ENCODE measurements at places on chromosomes 16 and 17.
A peak's percentile ranks its signal among the peaks of the same experiment; 100 is the strongest.

- peak; percentile 77 for DNase-seq
Observed at GRCh38 chr17:76547183-76547641, 7.4 kb downstream of the PRCD start.

GRCh38 chr17:14760212-14760611, 459.3 kb downstream of the HS3ST3B1 start:
- no peak for DNase-seq

- no peak for DNase-seq
Observed at GRCh38 chr17:56815711-56816110, 18.0 kb downstream of the C17orf67 start.

- DNase-seq, result no peak
Observed at GRCh38 chr16:81848306-81848853, 69.3 kb downstream of the PLCG2 start.

GRCh38 chr17:74447628-74448159, 15.8 kb downstream of the GPRC5C start:
- no peak for DNase-seq

- DNase-seq, result peak; percentile 79
Observed at GRCh38 chr17:65627891-65628643, 66.6 kb upstream of the AXIN2 start.

DNA sequence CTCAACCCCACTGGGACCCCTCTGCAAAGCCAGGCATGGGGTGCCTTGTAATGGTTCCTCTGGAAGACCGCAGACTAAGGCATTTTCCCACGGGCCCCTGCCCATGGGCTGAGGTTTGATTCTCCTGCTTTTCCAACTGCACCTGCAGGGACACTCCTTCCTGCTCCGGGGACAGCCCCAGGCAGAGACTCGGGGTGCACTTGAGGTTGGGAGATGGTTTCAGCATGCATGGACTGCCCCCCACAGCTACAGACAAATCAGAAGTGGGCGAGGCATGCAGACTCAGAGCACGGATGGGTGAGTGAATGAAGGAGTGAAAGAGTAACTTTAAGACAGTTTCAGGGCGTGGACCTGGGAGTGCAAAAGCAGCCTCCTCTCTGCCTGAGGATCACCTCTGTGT, 87.9 kb upstream of the RPL38 start:
- DNase-seq, result no peak

GRCh38 chr16:66260522-66261254, 105.8 kb upstream of the CDH5 start:
- DNase-seq, result no peak

DNA sequence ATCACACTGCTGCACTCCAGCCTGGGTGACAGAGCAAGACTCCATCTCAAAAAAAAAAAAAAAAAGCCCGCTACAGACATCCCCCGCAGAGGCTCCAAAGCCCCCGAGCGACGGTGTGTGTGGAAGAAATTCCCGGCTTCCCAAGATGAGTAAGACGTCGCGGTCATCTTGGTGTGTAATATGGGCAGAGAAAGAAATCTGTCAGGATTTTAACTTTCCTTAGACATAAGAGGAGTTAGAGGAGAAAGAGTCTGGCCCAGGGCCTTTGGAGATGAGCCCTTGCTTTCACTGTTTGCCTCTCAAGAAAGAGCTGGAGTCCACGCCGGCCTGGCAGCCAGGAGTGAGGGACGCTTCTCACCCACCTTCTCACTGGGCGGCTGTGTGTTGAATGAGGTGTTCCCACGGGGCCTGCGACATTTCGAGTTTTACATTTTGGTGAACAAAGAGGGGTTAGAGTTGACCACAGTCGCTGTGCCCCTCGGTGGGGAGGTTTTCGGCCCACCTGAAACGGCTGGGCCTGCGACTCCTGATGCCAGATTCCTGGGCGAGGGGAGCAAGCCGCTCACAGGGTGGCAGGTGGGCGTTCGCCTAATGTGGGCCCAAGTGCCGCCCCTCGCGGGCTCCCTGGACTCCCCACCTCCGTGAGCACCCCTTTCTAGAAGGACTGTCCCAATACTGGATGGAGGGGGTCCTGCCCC, 17.9 kb downstream of the C1QTNF1 start:
- no peak for DNase-seq

GRCh38 chr17:49523706-49524472, 28.8 kb downstream of the NGFR start:
- DNase-seq, result no peak

- DNase-seq, result no peak
Observed at GRCh38 chr17:55462711-55463110, 41.1 kb upstream of the MMD start.

GRCh38 chr16:81967358-81967757, 43.9 kb downstream of the SDR42E1 start:
- DNase-seq, result no peak

GRCh38 chr17:17498606-17499301, 2.6 kb upstream of the RASD1 start:
- no peak for DNase-seq

DNA sequence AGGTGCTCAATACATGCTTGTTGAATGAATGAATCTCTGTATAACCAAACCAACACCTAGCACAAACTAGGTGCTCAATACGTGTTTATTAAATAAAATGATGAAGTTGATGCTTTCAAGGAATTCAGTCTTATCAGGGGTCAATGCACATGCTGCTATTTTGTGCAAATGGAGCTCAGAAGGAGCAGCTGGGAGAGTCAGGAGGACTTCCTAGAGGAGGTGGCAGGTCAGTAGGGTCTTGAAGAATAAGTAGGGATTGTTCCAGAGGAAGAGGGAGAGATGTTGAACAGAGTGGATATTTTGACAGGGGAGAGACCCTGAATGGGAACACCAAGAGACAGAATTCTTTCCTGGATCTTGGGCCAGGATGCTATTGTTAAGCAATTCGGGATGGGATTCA, 92.7 kb upstream of the LHX1 start:
- DNase-seq, result no peak

GRCh38 chr16:50809561-50809960, 67.7 kb downstream of the CYLD start:
- DNase-seq, result no peak

DNA sequence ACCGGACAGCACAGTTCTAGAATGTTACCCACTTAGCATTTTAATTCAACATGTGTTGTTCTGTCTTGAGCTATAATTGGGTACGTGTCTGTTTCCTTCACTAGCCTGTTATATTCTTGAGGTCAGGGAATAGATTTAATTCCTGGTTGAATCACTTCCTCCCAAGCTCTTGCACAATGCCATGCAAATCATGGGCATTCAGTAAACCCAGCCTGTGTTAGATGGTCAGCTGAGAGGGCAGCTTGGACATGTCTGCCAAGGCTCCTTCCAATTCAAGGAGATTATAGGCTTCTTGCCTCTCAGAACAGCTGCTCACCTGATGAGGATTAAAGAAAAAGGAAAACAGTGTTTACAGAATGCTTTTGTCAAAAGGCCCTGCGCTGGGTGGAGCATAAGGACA, 12.6 kb downstream of the C1QTNF1 start:
- no peak for DNase-seq

DNA sequence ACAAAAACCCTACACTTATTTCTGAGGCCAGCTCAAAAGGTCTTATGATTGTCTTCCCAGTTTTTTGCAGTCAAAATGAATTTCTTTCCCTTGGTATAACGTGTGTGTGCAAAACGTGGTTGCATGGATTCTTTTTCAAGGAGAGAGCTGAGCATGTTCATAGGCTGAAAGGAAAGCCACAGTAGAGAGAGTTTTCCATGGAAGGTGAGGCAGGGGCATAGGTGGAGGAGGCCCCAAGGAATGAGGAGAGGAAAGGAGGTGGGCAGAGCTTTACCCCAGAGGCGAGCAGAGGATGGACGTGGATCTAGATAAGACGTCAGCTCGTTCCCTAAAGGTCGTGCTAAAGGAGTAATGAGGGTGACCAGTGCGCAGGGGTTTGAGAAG, 22.8 kb downstream of the TRPV2 start:
- DNase-seq, result no peak

- no peak for DNase-seq
Observed at GRCh38 chr16:2949705-2950352, 14.2 kb upstream of the KREMEN2 start.

- DNase-seq, result no peak
Observed at GRCh38 chr16:86931410-86931941, 353.1 kb downstream of the FOXL1 start.

- DNase-seq, result no peak
Observed at GRCh38 chr16:66703406-66704215, 7.1 kb upstream of the CMTM4 start.

All from colonic mucosa (tissue), 4 donors.